ENCODE measurements at places on chromosomes 4 and X.

GRCh38 chrX:22424122-22424915, 151.6 kb downstream of the CBLL2 start:
- DNase-seq, result no peak

GRCh38 chr4:1579001-1579900, 104.9 kb downstream of the FAM53A start:
- peak; percentile 84 for DNase-seq

- no peak for DNase-seq
Measured at GRCh38 chr4:100631281-100631968, 113.6 kb upstream of the EMCN start.

GRCh38 chrX:31656013-31656412, 584.2 kb upstream of the FTHL17 start:
- DNase-seq, result no peak

- no peak for DNase-seq
Measured at GRCh38 chrX:153387345-153387744, 13.8 kb downstream of the PNMA6E start.

DNA sequence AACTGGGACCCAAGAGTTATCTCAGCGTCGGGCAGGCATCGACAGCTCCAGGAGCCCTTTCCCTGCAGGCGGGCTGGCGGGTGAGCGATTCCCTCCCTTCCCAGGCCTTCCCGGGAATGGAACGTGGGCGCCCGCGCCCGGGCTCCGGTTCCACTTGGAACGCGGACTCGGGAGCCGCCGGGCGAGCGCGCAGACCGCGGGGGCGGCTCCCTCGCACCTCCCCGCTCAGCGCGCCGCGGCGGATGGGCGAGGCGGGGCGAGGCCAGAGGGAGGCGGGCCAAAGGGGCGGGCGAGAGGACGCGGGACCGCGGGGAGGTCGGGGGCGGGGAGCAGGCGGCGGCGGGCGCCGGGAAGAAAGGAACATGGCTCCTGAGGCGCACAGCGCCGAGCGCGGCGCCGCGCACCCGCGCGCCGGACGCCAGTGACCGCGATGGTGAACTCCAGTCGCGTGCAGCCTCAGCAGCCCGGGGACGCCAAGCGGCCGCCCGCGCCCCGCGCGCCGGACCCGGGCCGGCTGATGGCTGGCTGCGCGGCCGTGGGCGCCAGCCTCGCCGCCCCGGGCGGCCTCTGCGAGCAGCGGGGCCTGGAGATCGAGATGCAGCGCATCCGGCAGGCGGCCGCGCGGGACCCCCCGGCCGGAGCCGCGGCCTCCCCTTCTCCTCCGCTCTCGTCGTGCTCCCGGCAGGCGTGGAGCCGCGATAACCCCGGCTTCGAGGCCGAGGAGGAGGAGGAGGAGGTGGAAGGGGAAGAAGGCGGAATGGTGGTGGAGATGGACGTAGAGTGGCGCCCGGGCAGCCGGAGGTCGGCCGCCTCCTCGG, at the start of gene PKD2:
Gene PKD2 (plus strand): TSS at position 332 of the 818 bp plus-strand sequence. CDS start 99 bp downstream, at position 431.
- DNase-seq, result peak; percentile 59

GRCh38 chrX:110037178-110037577, 34.3 kb downstream of the TMEM164 start:
- no peak for DNase-seq

GRCh38 chr4:98358630-98359248, 97.6 kb downstream of the RAP1GDS1 start:
- no peak for DNase-seq

- no peak for DNase-seq
Measured at GRCh38 chr4:168177546-168178149, 85.3 kb downstream of the ANXA10 start.

DNA sequence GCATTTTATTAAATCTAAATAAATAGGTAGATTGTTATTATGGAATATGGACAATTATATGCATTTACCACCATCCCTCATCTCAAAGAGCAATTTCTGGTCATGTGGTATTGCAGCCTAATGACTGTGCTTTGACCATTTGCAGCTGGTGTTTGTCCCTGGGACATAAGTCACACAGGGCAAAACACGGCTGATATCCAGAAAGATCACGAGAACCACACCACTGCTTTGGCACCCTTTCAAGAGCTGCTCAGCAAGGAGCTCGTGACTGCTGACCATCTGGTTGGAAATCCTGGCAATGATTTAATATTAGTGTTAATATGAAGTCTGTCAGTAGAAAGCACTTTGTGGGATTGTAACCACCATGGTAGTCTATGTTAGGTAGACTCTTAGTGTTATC, 545.0 kb downstream of the GBA3 start:
- DNase-seq, result no peak

All from CD4-positive, alpha-beta T cell treated with Interleukin-4 for 4 hours (primary cell).